Ureter (tissue), 1 donor: ENCODE measurements at places on chromosomes 11 and 22.

DNA sequence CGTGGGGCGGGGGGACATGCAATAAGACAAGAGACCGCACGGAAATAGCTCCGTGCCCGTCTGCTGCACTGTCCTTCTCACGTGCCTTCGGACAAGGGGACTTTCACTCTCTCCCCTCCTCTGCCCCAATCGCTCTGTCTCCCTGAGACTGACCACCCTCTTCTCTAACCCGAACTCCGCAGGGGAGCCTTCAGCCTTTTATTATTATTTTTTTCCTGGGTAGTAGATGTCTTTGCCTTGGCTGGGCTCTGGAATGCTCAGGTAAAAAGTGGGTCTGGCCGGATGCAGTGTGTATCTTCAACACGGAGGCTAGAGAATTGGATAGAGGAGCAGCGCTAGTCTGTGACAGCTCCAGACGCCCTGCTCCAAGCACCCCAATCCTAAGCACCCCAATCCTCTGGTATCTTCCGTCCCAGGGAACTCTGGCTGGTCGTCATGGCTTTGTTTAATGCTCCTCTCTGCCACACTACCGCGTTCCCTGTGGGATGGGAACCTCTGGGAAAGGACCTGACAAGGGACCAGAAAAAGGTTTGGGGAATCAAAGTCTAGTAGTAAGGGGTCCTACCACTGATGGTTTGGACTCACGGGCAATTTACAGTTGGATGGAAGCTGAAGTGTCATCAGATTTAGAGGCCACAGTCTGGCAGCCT lies 25.1 kb upstream of the ROBO3 start:
- DNase-seq = no peak

- DNase-seq = no peak
Observed at GRCh38 chr11:1202776-1203504, 19.9 kb upstream of the MUC5B start.

DNA sequence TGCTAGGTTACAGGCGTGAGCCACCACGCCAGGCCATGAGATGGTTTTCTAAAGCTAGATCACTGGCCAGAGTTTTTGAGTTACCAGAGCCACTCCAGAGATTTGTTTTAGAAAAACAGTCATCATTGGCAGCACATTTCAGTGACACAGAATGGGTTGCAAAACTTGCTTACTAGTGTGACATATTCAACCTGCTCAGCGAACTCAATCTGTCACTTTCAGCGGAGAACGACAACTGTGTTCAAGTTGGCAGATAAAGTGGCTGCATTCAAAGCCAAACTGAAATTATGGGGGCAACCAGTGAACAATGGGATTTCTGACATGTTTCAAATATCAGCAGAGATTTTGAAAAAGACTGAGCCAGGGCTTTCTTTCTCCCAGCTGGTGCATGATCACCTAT lies 456.3 kb upstream of the ISX start:
- no peak for DNase-seq

DNA sequence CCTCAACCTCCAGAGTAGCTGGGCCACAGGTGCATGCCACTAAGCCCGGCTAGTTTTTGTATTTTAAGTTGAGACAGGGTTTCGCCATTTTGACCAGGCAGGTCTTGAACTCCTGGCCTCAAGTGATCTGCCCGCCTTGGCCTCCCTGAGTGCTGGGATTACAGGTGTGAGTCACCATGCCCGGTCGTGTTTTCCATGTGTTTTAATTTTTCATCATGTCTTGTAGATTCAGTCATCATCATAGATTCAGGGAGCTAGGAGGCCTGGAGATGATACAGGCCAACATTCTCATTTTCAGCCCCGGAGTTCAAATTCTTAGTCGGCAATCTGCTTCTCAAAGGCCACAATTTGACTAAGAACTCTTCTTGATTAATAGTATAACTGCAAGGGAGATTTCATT lies 73.5 kb upstream of the GRAMD1B start:
- DNase-seq = no peak

DNA sequence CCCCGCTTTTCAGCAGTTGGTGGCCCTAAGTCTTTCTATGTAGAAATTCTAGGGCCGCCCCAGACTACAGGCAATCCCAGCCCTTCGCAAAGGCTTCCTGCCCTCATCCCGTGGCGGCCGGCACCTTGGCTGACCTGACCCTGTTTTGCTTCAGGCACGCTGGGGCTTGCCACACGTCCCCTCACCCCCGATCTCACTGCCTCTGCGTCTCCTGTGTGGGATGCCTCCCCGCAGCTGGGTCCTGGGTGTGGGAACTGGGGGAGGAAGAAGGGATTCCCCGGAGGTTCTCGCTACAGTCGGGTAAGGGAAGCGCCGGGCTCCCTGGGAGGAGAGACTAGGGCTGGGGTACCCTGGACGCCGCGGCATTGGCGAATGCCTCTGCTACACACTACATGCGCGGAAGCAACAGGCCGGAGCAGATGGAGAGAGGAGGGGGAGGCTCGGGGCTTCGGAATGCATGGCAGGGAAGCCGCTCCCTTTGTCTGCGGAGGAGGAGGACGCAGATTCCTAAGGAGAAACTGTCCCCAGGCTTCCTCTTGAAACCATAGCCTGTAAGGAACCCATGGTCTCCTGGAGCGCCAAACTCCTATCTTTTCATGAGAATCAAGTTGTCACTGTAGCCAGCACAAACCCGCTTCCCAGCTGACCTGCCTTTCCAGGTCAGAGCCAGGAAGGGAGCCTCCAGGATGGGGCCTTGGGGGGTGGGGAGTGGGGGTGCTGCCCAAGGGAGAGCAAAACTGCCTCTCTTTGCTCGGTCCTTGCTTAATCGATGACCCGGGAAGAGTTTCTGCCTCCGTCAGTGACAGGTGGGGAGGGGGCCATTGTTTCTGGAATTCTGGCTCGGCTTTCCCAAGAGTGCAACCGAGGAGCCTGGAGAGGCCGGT lies 1.4 kb downstream of the DTX4 start:
- peak; percentile 66 for DNase-seq

DNA sequence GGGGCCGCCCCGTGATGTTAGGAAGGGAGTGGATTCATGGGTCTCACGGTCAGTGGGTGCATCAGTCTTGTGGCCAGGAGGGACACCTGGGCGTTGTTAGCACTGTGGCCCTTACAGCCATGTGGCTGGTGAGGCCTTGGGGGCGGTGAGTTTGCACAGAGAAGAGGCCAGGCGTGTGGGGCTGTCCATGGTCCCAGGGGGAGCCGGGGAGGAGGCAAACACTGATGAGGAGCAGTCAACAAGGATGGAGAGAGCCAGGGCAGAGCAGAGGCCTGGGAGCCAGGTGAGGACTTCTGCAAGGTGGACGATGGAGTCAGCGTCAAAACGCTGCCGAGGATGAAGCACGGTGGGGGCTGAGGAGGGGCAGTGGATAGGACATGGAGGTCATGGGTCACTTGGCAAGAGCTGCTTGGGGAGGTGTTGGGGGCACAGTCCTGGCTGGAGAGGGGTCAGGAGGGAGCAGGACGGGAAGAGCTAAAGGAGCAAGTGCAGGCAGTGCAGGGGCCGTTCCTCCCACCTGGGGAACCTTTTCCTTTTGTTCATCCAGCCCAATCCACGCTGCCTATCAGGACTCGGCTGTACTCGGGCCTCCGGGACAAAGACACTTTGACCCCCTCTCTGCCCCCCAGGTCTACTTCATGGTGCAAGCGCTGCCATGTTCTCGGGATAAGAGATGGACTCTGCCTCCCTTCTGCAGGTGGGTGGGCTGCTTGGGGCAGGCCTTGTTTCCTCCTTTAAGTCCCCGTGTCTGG lies 801.1 kb downstream of the TBC1D22A start:
- no peak for DNase-seq

DNA sequence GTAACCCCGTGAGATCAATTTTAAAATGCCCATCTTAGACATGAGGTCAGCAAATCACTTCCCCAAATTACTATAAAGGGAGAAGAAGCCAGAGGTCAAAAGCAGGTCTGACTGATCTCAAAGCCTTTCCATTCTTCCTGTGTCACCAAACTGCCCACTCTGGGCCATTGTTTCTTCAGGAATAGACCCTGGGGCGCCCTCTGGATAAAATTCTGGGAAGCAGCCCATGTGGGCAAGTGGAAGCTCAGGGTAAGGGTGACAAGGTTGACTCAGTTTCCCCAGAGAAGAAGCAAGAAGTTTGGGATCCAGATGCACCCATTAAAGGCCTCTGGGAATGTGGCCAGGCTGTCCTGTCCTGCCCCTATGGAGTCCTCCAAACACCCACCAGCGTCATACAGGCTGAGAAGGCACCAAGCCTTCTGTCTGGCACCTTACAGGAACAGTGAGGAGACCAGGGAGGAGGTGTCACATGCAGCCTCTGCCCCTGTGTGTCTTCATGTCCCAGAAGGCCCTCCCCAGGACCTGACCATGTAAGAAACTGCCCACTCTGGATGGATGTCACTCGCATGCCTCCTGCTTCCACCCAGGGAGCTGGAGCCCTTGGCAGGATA lies 50.1 kb downstream of the CHST1 start:
- DNase-seq = no peak

DNA sequence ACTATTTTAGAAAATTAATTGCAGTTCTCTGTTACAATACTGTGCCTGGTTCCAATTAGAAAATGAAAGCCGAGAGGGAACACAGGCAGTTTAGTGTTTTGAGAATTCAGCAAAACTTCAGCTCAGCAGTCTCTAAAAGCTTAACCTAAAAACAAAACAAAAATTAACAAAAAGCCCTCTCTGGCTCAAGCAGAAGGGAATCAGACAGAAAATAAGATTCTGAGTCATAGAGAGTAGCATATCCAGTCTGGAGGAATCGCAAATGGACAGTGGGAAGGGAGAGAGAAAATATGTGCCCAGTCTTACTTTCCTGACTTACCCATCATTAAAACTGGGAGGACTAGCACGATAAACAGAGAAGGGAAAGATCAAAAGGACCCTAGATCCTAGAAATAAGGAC lies 38.1 kb upstream of the CHRM4 start:
- no peak for DNase-seq

DNA sequence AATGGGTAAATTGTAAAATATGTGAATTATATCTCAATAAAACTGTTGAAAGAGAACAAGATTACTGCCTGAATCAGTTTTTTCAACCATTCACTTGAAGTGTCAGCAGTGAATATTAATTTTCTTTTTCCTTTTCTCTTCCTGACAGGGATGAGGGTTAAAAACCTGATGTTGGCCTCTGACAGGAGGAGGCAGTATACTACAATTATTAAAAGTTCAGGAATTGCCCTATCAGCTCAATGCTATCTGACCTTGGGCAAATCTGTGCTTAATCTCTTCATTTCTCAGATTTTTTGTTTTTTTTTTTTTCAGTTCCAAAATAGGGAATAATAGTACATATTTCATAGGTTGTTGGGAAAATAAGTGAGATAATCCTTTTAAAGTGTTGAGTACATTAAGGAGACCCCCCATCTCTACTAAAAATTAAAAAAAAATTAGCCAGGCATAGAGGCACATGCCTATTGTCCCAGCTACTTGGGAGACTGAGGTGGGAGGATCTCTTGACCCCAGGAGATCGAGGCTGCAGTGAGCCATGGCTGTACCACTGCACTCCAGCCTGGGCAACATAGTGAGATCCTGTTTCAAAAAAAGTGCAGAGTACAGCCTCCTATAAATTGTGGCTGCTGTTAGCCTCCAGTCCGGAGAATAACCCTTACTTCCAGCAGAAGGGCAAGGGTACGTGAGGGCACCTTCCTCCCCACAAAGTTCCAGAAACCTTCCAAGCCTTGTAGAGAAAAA lies 48.8 kb downstream of the TRIM44 start:
- no peak for DNase-seq

DNA sequence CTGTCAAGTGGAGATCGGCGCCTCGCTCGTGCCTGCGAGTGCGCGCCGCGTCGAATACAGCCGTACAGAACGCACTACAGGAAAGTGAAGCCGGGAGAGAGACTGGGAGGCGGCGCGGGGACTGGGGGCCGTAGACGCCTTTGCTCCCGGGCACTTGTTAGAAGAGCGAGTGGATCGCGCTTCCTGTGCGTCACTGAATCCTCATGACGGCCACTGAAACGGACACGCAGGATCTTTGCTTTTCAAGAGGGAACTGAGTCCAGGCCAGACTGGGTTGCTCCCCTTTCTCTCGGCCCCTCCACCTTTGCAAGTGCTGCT lies 314 bp downstream of the RIC8A start:
- peak; percentile 65 for DNase-seq
